NCI-H2029 (cell line): ENCODE measurements at places on chromosomes 4 and X.
A peak's percentile ranks its signal among the peaks of the same experiment; 100 is the strongest.

GRCh38 chrX:69307756-69308155, 142.5 kb upstream of the PJA1 start:
- no peak for DNase-seq

DNA sequence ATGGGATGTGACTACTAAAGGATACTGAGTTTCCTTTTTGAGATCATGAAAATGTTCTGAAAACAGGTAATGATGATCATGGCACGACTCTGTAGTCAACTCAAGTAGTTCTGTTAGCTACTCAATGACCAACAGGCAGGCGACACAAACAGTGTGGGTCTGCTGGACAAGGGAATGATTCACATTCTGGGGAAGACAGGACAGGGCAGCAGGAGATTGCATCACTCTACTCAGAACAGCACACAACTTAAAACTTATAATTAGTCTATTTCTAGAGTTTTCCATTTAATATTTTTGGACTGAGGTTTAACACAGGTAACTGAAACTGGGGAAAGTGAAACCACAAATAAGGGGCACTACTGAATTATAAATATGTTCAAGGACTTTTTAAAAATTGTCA, 365.2 kb downstream of the PRDM5 start:
- DNase-seq: no peak

- DNase-seq: no peak
Observed at GRCh38 chrX:112851806-112852205, 11.2 kb upstream of the AMOT start.

- no peak for DNase-seq
Observed at GRCh38 chrX:43581888-43582539, 74.1 kb upstream of the MAOA start.

DNA sequence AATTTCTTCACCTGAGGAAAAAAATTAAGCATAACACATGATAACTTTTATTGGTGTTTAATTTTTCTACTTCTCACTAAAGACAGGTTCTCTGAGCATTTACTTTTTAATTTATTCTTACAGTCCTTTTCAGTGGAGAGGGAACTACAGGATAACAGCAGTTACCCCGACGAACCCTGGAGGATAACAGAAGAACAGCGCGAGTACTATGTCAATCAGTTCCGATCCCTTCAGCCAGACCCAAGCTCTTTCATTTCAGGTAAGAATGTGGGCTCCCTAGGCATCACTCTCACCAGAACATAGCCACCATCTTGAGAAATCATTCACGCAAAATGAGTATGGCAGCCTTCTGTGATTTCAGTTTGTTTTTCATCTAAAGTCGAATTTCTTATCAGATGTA, 100.8 kb downstream of the REPS2 start:
- no peak for DNase-seq

- DNase-seq: no peak
Observed at GRCh38 chrX:771536-771935, 140.9 kb downstream of the SHOX start.

GRCh38 chr4:1794809-1795298, 1.8 kb downstream of the FGFR3 start:
- no peak for DNase-seq

DNA sequence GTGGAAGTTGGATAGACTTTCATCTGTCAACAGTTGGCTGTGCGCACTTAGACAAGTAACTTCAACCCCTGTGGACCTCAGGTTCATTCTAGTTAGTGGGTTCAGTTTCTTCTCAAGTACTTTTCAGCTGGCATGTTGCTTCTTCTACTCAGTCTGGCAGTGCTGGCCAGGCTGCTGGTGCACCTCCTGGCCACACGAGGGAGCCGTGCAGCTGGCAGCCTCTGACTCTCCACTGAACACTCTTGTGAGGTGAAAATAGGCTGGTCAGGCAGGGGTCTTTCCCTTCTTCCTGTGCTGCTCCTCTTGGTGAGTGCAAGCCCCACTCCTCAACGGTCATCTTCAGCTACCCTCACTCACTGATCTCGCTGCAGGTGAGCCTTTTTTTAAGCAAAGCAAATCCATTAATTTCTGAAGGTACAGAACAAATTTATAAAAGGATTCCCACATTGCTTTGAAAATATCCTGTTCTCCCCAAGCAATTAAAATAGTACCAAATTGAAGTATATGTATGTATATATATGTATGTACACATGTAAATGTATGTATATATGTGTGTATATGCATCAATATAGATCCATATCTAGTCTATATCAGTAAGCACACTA, 30.6 kb downstream of the LONRF3 start:
- DNase-seq: peak; percentile 3

DNA sequence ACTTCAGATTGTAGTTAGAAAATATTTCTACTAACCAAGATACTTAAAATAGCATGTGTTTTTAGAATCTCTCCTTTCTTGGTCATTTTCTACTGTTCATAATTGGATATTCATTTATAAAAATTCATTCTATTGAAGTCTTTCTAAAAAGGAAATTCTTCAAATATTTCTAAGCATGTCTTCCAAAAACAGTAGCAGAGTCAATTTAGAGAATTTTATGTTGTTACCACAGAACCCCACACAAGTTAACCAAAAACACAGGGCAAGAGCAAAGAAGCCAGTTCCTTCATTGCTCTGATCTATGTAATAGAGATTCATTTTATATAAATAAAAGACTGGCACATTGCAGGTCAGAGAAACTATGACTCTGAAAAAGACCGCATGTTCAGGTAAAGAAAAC, 345.1 kb upstream of the PITX2 start:
- DNase-seq: no peak
